Natural killer cell treated with Interleukin-12 subunit alpha and Interleukin-12 subunit beta and Interleukin-15 and Interleukin-18, amount 100 ng/mL, for 72 hours (primary cell): ENCODE measurements at places on chromosomes 12 and 14.

DNA sequence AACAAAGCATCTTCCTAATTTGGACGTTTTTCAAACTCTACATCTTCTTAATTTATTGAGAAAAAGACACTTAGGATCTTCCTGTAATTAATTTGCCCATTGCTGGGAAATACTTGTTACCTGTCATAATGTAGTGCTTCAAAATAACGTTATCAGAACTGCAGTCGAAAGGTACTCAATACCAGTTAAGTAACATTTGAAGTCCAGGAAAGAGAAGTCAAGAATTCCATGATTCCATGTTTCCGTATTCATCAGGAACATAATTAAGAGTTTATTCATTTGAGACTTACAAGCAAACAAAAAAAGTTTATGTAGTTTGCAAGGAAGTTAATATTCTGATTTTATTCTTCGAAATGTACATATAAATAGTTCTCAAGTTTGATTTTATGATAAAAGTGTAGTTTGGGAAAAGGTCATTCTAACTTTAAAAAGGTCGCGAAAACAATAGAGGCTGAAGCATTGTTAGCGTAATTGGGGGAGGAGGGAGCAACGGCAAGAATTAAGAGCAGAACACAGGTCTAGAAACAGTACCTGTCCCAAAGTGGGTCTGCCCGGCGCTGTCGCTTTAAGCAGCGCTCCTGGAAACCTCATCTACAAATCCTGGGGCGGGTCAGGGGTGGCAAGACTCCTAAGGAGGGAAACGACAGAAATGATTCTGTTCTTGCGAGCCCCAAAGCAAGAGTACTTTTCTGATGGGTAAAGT is 1.2 kb upstream of the KCNMB4 start:
- H3K4me3 ChIP-seq: peak overlapping the region; percentile 48
- H3K27ac ChIP-seq: no peak overlapping the region
- H3K36me3 ChIP-seq: no peaks in the 10 kb centered on the region
- no peak for DNase-seq
- H3K27me3 ChIP-seq: peaks cover 28% of the 10 kb centered on the region

GRCh38 chr12:97308576-97309198 is 153.9 kb upstream of the RMST start:
- no peaks in the 10 kb centered on the region for H3K36me3 ChIP-seq
- peaks cover 36% of the 10 kb centered on the region for H3K27me3 ChIP-seq
- H3K4me3 ChIP-seq: no peak overlapping the region
- peaks cover 3% of the 10 kb centered on the region for H3K4me1 ChIP-seq
- DNase-seq: no peak

DNA sequence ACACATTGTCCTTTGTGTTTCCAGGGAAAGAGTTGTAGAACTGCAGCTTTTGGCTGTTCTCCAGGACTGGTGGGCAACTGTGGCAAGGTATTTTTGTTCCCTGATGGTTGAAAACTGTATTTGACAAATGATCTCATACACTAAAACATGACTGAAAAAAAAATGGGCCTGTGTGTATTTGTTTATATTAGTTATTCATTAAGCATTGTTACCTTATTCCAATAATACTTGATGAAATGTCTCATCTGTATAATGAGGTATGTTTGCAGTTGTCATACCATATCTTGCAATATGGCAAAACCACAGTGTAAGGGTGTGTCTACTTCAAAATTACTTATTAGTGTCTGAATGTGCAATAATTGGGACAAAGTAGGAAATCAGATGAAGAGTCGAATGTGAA is 479.4 kb upstream of the NOVA1 start:
- H3K27me3 ChIP-seq: no peaks in the 10 kb centered on the region
- H3K4me3 ChIP-seq: no peak overlapping the region
- peaks cover 4% of the 10 kb centered on the region for H3K36me3 ChIP-seq
- H3K4me1 ChIP-seq: no peaks in the 10 kb centered on the region
- H3K27ac ChIP-seq: no peak overlapping the region
- no peak for DNase-seq

- DNase-seq: no peak
- no peaks in the 10 kb centered on the region for H3K36me3 ChIP-seq
- H3K27ac ChIP-seq: no peak overlapping the region
- H3K27me3 ChIP-seq: peaks cover 40% of the 10 kb centered on the region
- H3K4me1 ChIP-seq: no peaks in the 10 kb centered on the region
Measured at GRCh38 chr14:98724734-98725133, 547.3 kb downstream of the BCL11B start.

DNA sequence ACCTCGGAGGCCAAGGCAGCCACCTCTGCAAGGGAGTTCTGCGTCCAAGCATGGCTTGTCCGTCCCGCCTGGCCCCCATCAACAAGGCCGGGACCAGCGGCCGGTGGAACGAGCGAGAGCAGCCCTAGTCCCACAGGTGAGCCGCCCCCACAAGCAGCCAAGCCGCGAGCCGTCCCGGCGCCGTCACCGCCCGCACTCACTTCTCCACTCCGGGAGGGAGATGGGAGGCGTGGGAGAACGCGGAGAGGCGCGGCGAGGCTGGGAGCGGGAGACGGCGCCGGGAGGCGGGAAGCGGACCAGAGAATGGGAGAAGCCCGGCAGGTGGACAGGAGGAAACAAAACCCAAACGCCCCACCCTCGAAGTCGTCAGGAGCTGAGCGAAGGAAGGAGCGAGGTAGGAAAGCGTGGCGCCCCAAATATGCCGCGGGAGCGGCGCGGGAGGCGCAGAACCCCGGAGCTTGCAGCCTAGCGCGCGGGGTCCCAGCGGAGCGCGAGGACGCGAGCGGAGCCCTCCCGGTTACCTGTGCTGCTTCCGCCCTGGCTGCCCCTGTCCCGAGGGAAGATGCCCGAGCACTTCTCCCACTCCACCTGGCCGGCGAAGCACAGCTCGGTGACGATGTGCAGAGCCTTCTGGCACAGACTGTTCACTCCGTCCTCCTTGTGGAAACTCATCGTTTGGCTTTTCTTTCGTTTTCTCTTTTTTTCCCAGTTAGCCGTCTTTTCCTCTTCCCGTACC is 600 bp downstream of the SYT10 start:
- peaks cover 16% of the 10 kb centered on the region for H3K27me3 ChIP-seq
- H3K36me3 ChIP-seq: peaks cover 4% of the 10 kb centered on the region
- no peak for DNase-seq
- H3K4me1 ChIP-seq: no peaks in the 10 kb centered on the region

- no peaks in the 10 kb centered on the region for H3K36me3 ChIP-seq
- DNase-seq: no peak
- peaks cover 25% of the 10 kb centered on the region for H3K4me1 ChIP-seq
Measured at GRCh38 chr12:24730489-24730896, 218.4 kb downstream of the BCAT1 start.
